ENCODE measurements at places on chromosomes 12 and 14. TPM values are rescaled to one million over a fixed set of nuclear protein-coding genes. Genes with fewer than 3 reads are reported as not detected.

The KCNMB4 gene
- total RNA-seq: 4.5 TPM

The SLIRP gene
- total RNA-seq: 167 TPM

The SLC38A2 gene
- total RNA-seq: 127 TPM

The GDF3 gene
- total RNA-seq: not detected

The KIF26A gene
- total RNA-seq: 10.6 TPM

The HOXC12 gene
- not detected for total RNA-seq

The MGP gene
- 1,110 TPM for total RNA-seq

The STXBP6 gene
- 30.7 TPM for total RNA-seq

The ZDHHC22 gene
- total RNA-seq: not detected

The COCH gene
- 0.38 TPM for total RNA-seq

The LRIG3 gene
- 12.3 TPM for total RNA-seq

The FOXG1 gene
- not detected for total RNA-seq

The HOXC6 gene
- 0.34 TPM for total RNA-seq

The FZD10 gene
- total RNA-seq: not detected

The TRHDE gene
- 7.0 TPM for total RNA-seq

The GLIPR1L1 gene
- total RNA-seq: not detected

The LACRT gene
- not detected for total RNA-seq

The RNASE7 gene
- total RNA-seq: not detected

The TMEM63C gene
- total RNA-seq: 0.23 TPM

The TCTN1 gene
- 45.3 TPM for total RNA-seq

The ENDOU gene
- total RNA-seq: 0.86 TPM
